ENCODE measurements at places on chromosomes 12 and 14.

GRCh38 chr12:126451809-126452208 lies 1386.6 kb downstream of the AACS start:
- no peak for DNase-seq

- DNase-seq, result no peak
Measured at GRCh38 chr12:42987216-42987650, 397.7 kb upstream of the PRICKLE1 start.

GRCh38 chr12:30823156-30823699 lies 68.5 kb upstream of the CAPRIN2 start:
- DNase-seq, result no peak

DNA sequence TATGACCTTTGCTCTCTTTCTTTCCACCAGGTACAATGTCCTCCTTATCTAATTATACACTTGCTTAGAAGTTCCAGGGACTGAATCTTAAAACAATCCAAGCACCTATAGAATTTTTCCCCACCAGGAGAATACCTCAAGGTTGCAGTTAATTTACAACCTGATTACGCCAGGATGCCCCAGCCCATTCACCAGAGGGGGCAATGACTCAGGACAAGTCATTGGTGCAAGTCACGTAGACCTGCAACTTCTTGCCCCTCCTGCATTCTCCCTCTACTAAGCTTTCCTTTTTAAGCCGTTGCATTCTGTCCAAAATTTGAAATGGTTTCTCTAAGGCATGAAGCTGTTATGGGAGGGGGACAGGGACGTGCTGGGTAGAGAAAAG lies 111.1 kb upstream of the SCAF11 start:
- no peak for DNase-seq

DNA sequence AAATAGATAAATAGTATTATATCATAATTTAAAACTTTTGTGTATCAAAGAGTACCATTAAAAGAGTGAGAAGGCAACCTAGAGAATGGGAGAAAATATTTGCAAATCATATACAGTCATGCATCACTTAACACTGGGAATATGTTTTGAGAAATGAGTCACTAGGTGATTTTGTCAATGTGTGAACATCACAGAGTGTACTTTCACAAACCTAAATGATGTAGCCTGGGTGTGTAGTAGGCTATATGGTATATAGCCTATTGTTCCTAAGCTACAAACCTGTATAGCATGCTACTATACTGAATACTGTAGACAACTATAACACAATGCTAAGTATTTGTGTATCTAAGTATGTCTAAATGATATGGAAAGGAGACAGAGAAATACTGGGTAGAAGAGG lies 48.0 kb upstream of the ARID2 start:
- DNase-seq, result no peak

GRCh38 chr12:7344833-7345606 lies 41.1 kb downstream of the ACSM4 start:
- no peak for DNase-seq

DNA sequence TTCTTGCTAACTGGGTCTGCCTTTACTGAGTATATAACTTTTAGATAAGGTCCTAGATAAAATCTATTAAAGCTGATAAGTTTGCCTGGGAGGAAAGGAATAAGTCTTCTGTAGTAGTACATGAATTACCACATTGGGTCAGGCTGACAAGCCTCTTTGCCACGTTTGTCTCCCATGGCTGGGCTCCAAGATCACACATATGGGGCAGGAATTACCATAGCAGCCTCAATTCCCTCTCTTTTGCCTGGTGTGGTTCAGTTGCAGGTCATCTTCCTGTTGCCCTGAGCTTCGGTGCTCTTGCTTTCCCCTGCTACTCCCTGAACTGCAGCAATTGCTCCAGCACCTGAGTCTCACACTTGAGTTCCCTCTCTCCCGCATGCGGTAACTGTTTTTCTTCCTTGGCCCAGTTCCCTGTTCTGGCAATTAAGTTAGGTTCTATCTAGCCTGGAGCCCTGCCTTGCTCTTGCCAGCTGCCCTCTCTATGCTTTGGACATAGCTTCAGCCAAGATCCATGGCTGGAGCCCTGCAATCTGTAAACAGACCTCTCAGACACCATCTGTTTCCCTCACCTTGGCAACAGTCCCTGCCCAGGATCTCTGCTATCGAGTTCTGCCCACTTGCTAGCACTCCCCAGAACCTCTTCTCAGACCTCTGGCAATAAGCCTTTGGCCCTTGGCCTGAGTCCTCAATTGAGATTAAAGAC lies 5.8 kb upstream of the GLT8D2 start:
- DNase-seq, result peak; percentile 96

DNA sequence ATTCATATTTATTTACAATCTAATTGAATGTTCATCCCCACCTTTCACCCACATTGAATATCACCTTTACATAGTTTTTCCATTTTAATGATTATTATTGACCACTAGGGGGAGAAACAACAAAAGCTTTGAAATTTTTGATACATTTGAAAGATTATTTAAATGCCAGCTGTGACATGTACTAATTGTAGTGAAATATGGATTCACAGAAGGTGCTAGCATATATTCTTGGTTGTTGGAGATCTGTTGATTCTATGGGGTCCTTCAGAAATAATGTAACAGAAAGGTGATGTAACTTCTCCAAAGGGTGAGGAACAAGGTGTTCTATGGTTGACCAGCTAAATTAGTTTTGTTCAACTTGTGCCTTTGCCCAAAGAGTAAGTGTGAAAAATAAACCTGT lies 22.4 kb upstream of the GPR33 start:
- no peak for DNase-seq

- DNase-seq, result no peak
Measured at GRCh38 chr12:54173906-54174471, 14.8 kb downstream of the SMUG1 start.

GRCh38 chr14:22506778-22507351 lies 82.2 kb downstream of the DAD1 start:
- no peak for DNase-seq

- no peak for DNase-seq
Measured at GRCh38 chr12:53051058-53051880, 1.4 kb downstream of the TNS2 start.

- DNase-seq, result peak; percentile 52
Measured at GRCh38 chr12:89353188-89353822, 1.0 kb upstream of the DUSP6 start.

DNA sequence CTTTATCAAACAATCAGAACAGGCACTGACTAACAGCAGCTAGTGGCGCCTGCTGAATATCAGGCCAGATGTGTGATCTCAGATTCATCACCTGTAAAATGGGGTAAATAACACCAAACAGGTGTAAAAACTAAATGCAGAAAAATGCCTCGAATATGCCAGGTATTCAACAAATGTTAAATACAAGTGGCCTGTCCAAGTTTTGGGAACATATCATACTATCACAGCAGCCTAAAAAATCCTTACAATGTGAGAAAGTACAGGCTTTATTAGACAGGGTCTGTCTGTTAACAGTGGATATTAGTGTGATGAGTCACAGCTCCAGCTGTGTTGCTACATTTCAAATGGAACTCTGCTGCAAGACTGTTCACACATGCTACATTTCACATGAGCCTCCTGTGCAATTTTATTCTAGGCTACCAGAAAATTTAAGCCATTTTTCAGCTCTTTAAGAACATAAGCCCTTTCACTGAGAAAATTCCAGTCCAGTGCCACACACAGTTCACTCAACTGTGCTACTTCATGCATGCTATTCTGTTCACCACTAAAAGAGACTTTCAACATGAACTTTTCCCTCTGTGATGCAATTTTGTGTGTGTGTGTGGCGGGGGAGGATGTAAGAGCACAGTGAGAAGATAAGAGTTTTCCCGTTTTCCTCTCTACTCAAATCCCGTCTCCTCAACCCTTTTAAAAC lies 56.7 kb downstream of the MSRB3 start:
- DNase-seq, result no peak

GRCh38 chr12:89674326-89674942 lies 34.2 kb downstream of the ATP2B1 start:
- DNase-seq, result no peak

DNA sequence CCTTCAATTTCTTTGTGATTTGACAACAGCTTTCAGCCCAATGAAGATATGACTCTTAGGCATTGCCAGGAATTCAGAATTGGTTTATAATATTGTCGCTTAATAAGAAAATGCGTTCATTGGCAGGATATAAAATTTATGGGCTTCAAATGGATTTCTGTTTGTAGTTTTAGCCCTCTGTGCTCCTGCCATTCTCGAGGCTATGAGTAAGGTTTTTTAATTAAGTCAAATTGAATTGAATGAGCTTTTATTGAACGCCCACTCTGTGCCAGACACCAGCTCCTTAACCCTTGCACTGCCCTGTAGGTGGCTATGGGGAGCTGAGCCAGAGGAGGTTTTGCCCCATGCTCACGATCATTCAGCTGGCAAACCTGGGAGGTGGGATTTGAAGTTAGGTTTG lies 115.1 kb downstream of the SLC25A47 start:
- no peak for DNase-seq

- DNase-seq, result no peak
Measured at GRCh38 chr12:124564232-124564958, 3.0 kb downstream of the NCOR2 start.

DNA sequence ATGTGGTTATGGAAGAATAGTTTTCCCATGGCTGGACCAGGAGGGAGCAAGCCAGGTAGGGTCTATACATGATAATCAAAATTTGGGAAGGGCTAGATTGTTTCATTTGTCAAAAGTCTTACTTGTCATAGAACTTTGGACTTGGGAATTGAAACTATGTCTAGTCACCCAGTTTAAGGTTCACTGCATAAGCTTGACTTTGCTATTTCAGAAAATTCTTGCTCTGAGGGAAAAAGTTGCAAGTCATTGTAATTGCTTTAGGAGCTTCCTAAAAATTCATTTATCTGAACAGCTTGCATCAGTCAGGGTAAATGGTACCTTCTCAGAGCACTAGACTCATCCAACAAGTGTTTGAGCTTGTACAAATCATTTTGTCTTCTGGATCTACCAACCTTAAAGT lies 1194.7 kb downstream of the GALC start:
- no peak for DNase-seq

- DNase-seq, result no peak
Measured at GRCh38 chr14:76203086-76204001, 51.6 kb downstream of the GPATCH2L start.

DNA sequence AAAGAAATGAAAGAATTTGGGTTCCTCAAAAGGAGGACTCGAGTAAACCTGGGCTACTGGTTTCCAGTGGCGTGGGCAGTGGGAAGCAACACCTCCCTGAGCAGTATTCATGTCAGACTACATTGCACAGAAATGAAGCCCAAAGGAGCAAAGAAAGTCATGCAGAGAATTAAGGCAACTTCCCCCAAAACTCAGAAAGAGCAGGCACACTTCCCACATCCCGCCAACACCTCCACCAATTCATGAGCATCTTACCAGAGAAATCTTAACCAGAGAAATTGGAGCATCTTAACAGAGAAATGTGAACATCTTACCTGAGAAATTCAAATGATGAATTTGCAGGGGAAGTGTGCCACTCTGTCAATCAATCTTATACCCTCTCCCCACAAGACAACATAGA lies 36.7 kb downstream of the SLC8A3 start:
- no peak for DNase-seq

- no peak for DNase-seq
Measured at GRCh38 chr14:103086771-103087342, 2.8 kb downstream of the LBHD2 start.

DNA sequence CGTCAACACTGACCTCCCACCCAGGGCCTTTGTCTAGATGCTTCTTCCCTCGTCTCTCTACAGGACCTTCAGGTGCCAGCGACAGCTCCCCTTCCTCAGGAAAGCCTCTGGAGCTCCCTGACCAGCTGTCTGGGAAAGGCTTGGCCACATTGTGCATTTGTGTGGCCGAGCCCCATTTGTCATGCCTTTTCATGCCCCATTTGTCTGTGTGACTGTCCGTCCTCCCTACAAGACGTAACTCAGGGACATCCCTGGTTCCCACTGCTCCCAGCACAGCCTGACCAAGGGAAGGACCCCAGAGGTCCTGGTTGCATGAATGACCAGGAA lies 23.8 kb downstream of the ZFYVE21 start:
- DNase-seq, result no peak

DNA sequence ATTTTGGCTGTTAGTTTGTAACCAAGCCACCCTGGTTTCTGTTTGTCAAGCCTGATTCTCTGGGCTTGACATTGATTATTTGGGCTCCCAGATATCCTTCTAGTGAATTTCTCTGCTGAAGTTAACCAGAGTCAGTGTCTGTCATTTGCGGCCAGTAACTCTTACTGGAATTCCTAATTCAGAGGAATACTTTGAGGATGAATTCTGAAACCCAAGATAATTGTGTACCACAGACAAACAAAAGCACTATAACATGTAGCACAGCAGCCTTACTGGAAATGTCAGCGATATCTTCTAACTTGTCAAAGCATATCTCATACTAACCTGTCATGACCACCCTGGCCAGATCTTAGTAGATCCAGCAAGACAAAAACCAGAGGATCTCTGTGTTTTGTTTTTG lies 84.4 kb upstream of the HIF1A start:
- DNase-seq, result no peak

DNA sequence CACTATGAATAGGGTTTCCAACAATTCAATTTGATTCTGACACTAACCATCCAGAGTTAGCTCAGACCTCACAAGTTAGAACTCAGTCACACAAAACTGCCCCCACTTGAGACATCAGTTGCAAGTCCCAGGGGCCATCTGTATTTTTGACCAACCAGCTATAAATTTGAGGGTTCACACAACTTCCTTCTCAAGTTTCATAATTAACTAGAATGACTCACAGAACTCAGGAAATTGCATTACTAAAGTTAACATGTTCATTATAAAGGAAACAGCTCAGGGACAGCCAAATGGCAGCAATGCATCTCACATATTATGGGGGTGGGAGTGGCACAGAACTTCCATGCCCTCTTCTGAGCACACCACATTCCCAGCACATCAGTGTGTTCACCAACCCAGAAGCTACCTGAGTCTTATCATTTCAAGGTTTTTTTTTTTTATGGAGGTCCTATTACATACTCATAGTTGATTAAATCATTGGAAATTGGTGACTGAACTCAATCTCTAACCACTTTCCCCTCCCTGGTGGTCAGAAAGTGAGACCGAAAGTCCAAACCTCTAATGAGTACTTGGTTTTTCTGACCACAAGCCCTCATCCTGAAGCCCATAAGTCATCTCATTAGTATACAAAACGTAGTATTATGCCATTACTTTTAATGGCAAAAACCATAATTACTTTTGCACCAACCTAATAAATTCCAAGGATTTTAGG lies 1721.5 kb upstream of the SEL1L start:
- no peak for DNase-seq

- no peak for DNase-seq
Measured at GRCh38 chr14:95725685-95726336, 11.9 kb upstream of the TCL1A start.

- DNase-seq, result peak; percentile 21
Measured at GRCh38 chr14:74501135-74501614, 7.6 kb downstream of the ISCA2 start.

- DNase-seq, result no peak
Measured at GRCh38 chr14:74852922-74853530, 22.9 kb downstream of the PROX2 start.

DNA sequence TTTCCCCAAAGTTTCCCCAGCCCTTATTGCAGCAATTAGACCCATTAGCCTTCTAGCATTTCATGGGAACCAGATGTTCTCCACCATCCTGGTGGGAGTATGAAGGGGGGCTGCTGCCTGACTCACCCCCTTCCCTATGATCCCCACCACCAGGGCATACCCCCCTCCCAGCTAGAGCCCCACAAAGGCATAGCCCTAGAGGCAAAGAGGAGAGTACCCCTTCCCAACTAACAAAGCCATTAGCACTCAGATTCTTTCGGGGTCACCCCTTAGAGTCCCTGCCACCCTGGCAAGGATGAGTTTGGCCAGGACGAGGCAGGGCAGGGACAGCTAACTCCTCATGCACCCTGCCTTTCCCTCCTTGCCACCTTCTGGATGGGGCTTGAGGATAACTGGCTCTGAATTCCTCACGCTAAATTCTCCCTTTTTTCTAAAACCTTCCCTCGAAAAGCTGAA lies 9.2 kb downstream of the RARG start:
- no peak for DNase-seq
